NCI-H524 (cell line): ENCODE measurements at places on chromosomes 2 and 18.

GRCh38 chr18:50142441-50143120, 52.4 kb downstream of the MYO5B start:
- DNase-seq = no peak

DNA sequence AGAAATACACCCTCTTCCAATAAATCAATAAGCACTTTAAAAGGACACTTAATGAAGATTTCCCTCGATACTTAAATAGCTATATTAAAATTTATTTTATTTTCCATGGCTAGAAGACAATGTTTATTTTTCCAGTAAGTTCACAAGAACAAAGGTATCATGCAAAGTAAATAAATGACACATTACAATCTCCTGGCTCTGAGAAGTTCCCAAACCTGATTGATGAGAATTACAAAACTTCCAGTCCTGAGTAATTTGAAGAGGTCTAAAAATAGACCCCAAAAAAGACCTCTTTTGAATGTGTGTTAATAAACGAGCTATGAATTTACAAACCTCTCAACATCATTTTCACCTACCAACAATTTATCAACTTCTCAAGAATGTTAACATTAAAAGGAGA, 1.5 kb upstream of the PEX13 start:
- no peak for DNase-seq

DNA sequence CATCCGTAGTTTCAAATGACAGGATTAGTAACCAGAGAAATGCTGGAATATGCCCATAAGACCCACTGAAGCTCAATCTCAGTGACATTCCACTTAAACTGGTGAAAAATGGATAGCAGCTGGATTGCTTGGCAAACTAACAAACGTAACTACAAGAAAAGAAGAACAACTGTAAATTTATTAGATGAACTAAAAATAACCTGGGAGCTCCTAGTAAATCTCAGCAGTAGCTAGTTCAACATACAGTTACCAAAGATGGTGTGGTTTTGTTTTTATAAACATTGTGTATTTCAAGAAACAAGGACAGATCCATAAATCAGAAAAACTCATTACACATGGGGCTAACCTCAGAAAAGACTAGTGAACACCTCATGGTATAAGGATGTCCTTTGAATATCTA, 531.9 kb downstream of the XIRP2 start:
- DNase-seq = peak; percentile 42

DNA sequence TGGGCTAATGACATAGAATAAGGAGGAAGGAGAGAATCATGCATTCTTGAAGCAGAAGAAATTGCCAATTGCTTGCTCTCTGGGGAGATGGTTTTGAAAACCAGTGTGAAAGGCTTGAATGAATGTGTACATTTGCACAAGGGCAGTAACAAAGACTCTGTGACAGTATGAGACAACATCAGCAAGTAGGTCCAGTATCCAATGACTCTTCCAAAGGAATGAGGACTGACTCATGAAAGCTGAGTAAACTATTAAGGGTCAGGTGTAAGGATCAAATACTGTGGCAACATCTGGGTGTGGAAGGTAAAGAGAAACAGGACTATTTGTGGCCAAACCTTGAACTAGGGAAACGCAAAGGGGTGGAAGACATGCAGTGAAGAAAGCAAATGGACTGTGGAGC, 886.0 kb upstream of the CHAC2 start:
- no peak for DNase-seq

GRCh38 chr2:121532347-121532766, 1.7 kb downstream of the RNU4ATAC start:
- peak; percentile 27 for DNase-seq

- no peak for DNase-seq
Observed at GRCh38 chr2:8148260-8149006, 533.4 kb upstream of the ID2 start.
